ENCODE measurements at places on chromosomes 11 and 22.

GRCh38 chr11:82631722-82632630, 101.7 kb downstream of the FAM181B start:
- DNase-seq: no peak

GRCh38 chr11:69893631-69894030, 74.4 kb upstream of the FGF3 start:
- DNase-seq: no peak

DNA sequence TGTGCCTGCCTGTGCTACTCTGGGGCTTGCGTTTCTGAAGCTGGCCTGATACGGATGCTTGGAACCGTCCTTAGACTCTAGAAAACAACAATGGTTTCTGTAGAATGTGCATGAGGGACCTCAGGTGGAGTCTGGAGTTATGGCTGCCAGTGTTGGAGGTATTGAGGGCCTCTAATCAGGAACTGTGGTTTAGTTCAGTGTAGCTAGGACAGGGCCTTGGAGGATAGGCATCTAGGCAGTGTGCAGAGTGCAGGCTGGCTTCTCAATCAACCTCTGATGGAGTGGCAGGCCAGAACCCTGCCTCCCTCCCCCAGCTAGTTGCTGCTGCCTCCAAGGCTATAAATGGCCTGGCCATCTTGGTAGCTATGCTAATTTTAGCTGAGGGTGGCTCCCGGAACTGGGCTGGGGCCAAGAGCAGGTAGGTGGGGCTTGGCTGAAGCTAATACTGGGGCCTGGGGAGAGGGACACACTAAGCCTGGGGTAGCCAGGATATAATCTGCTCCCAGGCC, 4.0 kb downstream of the STIM1 start:
- DNase-seq: no peak

DNA sequence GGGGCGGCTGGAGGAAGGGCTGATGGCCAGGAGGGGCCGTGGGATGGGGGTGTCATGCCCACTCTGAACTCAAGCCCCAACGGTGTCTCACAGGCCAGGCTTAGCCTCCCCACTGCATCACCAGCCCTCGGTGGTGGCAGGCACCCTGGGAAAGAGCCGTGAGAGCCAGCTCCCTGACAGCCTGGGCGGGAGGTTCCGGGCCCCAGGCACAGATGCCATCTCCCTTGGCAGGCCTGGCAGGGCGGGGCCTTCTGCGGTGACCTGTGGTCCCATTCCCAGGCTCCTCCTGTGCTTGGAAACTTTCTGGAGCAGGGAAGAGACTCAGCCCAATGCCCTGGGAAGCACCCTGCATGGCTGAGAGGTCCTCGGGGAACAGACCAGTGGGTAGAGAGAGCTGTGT, 4.8 kb downstream of the PHLDA2 start:
- DNase-seq: no peak

GRCh38 chr11:99814738-99815137, 794.0 kb downstream of the CNTN5 start:
- no peak for DNase-seq

- DNase-seq: no peak
Observed at GRCh38 chr11:29093416-29094120, 923.3 kb downstream of the KCNA4 start.

- DNase-seq: no peak
Observed at GRCh38 chr22:34992672-34993071, 73.3 kb upstream of the ISX start.

- DNase-seq: no peak
Observed at GRCh38 chr22:37777122-37777687, 30.5 kb upstream of the GCAT start.

- no peak for DNase-seq
Observed at GRCh38 chr11:44893308-44893822, 57.3 kb downstream of the TP53I11 start.

DNA sequence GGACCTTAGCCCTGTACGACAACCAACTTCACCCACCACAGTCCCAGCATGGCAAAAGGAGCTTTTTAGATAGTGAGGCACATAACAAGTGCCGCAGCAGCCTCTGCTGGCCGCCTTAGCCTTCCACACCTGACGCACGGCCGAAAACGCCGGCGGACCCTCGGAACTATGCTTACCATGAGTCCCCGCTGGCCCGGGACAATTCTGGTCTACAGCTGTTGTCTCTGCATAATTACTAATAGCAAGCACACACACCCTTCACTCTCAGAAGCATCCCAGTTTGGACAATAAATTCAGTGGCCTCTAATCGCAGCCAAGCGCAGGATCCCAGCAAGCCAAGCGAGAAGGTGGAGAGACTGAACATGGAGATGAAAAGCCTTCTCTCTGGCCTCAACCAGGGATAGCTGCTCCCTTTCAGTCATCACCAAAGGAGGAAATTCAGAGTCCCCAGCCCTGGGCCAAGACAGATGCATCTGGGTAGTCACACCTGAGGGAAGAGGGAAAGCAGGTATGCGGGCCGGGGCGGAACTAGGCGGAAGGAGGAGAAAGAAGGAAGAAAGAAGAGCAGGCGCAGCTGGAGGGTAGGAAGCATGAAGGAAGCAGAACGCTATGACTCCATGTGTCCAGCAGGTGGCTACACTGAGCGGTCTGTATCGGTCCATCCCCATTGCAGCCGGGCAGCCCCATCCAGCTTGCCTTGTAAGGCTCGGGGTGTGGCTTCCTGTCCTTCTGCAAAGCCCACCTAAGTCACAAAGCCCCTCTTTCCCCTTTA, 40.3 kb downstream of the BUD13 start:
- peak; percentile 60 for DNase-seq

GRCh38 chr11:67632175-67632981, 2.6 kb upstream of the NUDT8 start:
- DNase-seq: no peak

- peak; percentile 13 for DNase-seq
Observed at GRCh38 chr11:104858882-104859775, 39.1 kb downstream of the CASP12 start.

GRCh38 chr11:10317776-10318526, 13.1 kb downstream of the ADM start:
- DNase-seq: no peak

GRCh38 chr11:92475316-92475715, 250.7 kb downstream of the FAT3 start:
- DNase-seq: no peak

DNA sequence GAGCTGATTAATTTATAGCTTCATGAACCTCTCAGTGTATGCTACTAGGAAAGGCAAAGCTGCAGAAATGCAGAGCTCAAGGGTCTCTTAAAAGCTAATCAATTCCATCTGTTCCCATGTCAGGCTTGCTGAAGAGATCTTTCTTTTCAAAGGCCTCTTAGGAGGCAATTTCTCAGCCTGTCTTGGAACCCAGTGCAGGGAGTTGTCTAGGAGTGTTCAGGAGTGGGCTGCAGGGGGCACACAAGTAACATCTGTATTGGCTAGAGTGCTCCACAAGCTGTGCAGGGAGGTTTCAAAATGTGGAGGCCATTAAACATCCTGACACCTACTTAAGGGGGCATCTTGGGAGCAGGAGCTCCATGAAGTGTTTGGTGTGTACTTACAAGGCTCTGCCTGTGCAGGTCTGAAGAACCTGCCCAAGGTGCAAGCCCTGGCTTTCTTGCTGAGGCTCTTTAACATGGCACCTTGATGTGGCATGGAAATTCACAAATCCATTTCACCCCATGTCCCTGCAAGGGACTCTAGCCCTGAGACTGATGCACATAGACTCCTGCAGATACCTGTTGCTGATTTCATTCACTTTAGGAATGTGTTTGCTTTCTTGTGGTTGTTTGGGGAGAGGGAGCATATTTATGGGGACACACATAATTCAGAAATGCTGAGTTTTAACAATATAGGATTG, 134.7 kb downstream of the ME3 start:
- no peak for DNase-seq

DNA sequence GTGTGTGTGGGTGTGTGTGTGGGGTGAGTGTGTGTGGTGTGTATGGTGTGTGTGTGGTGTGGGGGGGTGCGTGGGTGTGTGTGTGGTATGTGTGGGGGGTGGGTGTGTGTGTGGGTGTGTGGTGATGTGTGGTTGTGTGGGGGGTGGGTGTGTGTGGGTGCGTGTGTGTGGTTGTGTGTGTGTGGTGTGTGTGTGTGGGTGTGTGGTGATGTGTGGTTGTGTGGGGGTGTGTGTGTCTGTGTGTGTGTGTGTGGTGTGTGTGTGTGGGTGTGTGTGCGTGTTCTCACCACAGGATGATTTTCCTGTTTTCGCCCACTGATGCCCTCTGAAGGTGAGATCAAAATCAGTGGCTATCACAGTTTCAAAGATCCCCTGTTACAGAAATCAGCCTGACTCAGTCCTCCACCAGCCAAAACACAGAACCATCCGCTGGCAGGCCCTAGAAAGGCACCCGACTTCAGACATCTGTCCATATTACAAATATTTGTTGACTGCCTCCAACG, 24.7 kb downstream of the CPT1A start:
- peak; percentile 45 for DNase-seq

DNA sequence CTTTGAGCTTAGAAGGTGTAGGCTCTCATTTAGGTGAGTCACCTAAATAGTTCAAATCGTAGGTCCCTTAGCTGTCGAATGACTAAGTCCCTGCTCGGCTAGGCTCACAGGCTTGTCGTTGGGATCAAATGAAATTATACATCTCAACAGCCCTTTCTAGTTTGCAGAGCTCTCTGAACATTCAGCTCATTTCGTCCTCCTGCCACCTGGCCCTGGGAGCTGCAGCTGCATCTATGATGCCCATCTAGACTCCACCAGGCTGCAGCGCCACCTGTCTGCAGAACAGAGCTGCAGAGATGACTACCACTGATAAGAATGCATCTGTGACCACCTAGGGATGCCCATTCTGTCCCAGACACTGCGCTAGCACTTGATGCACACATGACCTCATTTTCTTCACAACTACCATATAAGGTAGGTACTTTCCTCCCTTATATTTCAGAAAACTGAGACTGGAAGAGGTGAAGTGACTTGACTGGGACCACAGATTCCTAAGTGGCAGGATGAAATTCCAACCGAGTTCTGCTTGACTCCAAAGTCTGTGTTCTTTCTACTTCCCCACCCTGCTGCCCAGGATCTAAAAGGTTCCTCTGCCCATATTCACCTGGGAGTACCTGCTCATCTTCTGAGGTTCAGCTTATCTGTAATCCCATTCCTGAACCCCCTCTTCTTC, 141.1 kb upstream of the NARS2 start:
- DNase-seq: peak; percentile 3
